Retina (tissue), 1 donor: ENCODE measurements at places on chromosomes 7 and 10.
A peak's percentile ranks its signal among the peaks of the same experiment; 100 is the strongest.

DNA sequence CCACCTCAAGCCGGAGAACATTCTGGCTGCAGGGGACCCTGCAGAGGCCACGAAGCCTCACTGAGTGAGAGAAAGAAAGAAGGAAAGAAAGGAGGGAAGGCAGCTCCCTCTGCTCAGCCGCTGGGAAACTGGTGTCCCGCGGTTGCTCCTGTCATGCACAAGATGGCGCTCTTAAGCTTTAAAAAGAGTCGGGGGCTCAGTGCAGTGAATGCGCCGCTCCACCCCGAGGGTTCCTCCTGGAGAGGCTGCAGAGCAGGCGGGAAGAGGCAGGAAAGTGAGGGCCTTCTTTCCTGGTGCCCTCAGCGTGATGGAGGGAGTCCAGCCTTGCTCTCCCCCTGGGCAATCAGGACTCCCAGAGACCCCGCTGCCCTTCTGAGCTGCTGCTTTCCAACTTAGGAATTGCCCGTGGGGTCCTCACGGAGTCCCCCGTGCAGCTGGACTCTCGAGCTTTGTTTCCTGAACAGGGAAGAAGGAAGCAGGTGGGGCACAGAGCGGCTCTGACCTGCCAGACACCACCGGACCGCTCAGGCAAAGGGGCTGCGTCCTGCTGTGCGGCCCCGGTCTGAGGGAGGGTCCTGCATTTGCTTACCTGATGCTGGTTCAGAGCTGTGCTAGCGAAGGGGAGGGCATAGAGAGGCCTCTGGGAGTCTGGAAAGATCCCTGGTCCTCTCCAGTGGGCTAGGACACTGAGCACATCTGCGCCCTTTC is 141.9 kb upstream of the MKI67 start:
- DNase-seq: peak; percentile 90

- peak; percentile 80 for DNase-seq
Observed at GRCh38 chr7:84040355-84040754, 154.2 kb downstream of the SEMA3A start.

GRCh38 chr7:115410434-115410820 is 488.5 kb downstream of the MDFIC start:
- DNase-seq: no peak

DNA sequence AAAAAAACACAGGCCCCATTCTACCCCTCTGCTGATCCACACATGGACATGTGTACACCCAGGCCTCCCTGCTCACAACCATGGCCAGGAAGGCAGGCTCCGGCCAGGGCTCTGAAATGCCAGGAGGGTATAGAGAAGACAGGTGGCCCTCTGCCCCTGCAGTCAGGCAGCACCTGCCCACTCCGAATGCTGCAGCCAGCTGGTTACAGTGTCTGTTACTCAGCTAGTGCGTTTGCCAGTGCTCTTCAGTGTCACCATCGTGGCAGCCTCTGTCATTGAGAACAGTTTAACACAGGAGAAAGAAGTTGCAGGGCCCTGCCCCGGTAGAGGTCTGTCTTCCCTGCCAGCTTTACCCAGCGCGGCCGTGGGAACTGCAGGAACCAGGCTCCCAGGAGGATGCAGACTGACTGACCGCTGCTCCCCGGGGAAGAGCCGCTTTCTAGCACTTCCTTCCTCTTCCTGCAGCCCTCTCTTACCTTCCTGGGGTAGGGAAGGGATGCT is 128.8 kb upstream of the FAM20C start:
- DNase-seq: peak; percentile 34

DNA sequence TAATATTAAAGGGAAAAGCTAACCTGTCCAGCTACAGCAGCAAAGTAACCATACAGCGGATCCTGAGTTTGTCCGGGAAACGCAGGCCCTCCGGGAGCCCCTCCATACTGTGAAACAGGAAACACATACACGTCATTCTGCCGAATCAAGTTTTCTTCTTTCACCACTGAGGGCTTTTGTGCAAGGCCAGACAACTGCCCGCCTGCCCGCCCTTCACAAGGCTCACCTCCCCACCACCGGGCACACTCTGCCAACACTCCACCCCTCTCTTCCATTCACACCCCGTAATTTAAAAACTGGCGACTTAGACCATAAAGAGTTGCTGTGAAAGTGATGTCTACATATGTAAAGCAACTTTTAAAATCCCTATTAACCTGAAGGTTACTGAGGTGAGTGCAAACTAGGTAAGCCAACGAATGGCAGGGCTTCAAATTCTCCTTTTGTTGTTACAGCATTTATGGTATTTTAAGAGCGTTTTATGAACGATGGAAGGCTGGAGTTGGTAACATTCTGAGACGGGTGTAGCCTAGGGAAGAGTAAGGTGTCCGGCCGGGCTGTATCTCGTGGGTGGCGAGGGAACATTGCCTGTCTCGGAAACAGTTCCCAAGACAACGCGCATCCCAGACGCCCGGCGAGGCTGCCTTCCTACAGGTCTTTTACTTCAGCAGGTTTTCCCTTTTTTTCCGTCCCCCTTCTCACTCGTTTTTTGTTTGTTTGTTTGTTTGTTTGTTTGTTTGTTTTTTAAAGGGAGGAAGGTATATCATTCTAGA is 817 bp downstream of the SRI start:
- DNase-seq: peak; percentile 79

- no peak for DNase-seq
Observed at GRCh38 chr10:78185693-78186055, 152.0 kb downstream of the RPS24 start.

GRCh38 chr10:80265740-80266512 is 23.5 kb downstream of the MAT1A start:
- DNase-seq: peak; percentile 46
